ENCODE measurements at places on chromosomes 2 and 18.
A peak's percentile ranks its signal among the peaks of the same experiment; 100 is the strongest.

DNA sequence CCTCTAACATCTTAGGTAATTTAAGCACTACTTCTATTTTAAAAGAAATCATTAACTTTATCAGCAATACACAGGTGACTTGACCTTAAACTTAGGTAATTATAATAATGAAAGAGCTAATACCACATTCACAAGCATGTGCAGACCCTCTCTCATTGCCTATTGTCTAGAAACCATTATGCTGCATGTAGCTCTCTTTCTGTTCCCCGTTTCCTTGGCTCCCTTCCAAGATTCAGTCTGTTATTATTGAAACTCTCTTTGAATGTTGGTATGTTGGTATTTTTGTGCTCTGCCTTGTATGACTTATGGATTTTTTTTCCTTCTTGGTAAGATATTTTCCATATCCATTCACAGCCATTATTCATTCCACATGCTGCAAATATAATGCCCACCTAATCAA, 201.2 kb downstream of the CDCA7 start:
- no peak for DNase-seq

- DNase-seq: no peak
These were observed 3.6 kb upstream of the PTPN18 start for GRCh38 chr2:130352237-130352636.

DNA sequence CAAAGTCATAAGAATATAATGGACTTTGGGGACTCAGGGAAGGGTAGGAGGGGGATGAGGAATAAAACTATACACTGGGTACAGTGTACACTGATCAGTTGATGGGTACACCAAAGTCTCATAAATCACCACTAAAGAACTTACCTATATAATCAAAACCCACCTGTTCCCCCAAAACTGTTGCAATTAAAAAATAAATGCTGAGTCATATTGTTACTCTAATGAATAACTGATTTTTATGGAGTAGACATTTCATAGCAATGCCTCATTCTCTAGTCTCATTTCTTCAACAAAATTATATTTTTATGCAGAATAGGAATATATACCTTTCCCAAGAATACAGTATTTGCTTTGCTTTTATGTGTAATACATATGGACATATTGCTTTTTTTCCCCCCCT, 181.2 kb downstream of the ST6GAL2 start:
- DNase-seq: no peak

DNA sequence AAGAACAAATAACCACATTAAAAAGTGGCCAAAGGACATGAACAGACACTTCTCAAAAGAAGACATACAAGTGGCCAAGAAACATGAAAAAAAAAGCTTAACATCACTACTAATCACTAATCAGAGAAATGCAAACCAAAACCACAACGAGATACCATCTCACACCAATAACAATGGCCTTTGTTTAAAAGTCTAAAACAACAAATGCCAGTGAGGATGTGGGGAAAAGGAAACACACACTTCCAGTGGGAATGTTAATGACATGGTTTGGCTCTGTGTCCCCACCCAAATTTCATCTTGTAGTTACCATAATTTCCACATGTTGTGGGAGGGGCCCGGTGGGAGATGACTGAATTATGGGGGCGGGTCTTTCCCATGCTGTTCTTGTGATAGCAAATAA, 147.1 kb downstream of the GALNT1 start:
- no peak for DNase-seq

GRCh38 chr2:33535421-33535820, 59.0 kb downstream of the RASGRP3 start:
- DNase-seq: no peak

- DNase-seq: peak; percentile 80
These were observed 56.1 kb upstream of the DNMT3A start for GRCh38 chr2:25397777-25398176.

DNA sequence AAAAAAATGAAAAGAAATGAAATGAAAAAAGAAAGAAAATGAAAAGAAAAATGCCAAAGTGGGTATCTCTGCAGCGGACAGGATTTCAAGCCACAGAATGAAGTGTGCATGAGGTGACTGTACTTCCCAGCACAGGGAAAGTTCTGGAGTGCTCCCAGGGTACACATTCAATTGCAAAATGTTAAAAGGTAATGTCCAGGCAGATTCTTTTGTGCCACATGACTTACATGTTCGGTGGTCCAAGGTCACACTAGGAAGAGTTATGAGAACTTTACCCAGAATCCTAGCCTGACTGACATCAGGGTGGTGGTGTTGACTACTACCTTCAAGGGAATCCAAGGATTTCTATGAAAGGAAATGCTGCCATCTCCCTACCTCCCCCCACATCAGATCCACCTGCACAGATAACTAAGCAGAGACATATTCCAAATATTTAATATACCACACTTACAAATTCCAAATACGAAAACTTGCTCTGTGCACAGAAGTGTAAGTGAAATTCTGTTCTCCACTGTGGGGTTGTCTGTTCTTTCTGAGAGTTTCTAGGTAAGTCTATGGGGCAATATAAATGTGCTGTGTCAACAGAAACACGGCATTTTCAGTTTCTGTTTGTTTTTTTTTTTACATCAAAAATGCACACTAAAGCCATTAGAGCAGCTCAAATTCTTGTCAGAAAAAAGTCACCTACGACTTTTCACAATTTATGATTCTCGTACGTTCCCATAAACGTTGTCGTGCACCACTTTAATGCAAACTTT, 56.6 kb downstream of the CABYR start:
- no peak for DNase-seq

- no peak for DNase-seq
These were observed 27.0 kb downstream of the CDH2 start for GRCh38 chr18:28149810-28150420.

GRCh38 chr2:12861344-12861930, 144.7 kb downstream of the TRIB2 start:
- no peak for DNase-seq

DNA sequence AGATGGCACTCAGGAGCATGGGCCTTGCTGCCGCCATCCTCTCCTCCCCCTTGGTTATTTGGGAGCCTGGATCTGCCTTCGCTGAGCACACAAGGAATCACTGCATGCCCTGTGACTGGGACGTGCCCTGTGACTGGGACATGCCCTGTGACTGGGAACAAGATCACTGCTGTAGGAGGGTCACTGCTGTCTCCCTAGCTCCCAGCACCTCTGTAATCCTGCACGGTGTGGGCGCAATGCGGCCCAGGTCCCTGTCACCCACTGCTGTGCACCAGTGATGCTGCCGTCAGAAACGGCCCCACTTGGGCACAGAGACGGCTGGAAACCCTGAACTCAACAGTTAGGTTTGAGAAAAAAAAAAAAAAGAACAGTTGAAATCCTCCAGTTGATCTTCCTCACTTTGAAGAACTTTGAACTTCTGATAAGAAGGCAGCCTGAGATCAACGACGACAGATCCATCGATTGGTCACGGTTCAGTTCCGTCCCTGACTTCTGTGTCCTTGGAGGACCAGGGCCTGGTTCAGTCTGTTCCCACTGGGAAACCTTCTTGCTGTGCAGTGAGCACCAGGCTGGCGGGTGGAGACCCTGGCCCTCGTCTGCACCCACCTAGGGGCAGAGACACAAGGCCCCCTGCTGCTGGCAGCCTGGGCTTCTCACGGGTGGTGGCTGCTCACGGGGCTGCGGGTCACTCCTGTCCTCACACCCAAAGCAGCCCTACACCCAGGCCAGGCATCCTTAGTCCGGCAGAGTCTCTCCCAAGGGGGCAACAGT, 125.9 kb downstream of the PXDN start:
- DNase-seq: no peak

- no peak for DNase-seq
These were observed 138.7 kb downstream of the CDH20 start for GRCh38 chr18:61471942-61472341.

DNA sequence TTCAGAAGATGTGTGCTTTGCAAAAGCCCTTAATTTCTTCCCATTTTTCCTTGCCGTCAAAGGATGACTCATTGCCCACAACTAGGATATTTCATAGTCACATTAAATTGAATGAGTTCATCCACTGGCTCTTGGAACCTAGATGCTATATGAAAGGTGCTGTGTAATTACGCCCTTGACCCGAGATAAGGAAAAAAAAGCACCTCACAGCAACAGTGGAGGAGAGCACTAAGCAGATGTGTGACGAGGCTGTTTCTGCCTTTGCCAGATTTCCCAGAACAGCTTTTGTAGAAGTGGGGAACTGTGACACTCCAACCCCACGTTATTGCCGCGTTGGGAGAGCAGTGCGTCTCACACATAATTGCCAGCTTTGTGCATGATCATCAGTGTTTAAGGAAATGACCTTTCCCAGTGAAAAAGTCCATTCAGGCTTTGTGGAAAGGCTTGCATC, 33.3 kb upstream of the TMEM87B start:
- no peak for DNase-seq

GRCh38 chr2:64493788-64494187, 30.3 kb upstream of the AFTPH start:
- DNase-seq: no peak

GRCh38 chr18:73647391-73647790, 500.2 kb downstream of the FBXO15 start:
- DNase-seq: peak; percentile 59

DNA sequence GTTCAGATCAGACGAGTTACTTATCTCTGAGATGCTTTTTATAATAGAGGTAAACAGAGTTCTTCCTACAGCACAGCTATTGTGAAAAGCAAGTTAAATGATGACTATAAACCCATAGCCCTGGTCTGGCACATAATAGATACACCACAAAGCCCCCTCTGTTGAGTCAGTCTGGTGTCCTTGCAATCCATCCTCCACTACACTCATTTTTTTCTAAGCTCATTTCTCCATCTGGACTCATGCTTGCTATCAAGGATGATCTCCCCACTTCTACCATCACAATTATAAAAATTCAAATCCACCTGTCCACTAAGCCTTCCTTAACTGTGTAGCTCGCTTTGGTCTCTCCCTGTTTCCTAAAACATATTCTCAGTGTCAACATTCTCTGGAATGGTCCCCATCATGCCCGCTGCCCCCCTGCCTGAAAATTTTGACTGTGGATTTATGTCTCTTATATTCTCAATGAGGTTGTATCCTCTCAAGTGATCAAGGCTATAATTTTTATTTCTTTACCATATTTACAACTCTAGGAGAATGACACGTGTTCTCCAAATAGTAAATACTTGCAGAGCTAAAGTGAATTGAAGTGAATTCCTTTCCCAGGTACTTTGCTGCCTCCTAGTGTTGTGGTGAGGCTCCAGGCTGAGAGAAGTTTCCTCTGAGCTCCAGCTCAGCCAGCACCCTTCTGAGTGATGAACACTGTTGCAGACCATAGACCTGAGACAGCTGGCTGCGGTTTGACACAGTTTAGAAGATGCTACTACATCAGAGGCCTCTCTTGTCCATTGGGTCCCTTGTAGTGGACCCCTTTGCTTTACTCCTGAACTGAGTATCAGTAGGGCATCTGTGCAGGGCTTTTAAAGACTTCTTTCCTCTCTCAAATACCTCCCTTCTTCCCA, 108.7 kb downstream of the DPP10 start:
- DNase-seq: peak; percentile 66

DNA sequence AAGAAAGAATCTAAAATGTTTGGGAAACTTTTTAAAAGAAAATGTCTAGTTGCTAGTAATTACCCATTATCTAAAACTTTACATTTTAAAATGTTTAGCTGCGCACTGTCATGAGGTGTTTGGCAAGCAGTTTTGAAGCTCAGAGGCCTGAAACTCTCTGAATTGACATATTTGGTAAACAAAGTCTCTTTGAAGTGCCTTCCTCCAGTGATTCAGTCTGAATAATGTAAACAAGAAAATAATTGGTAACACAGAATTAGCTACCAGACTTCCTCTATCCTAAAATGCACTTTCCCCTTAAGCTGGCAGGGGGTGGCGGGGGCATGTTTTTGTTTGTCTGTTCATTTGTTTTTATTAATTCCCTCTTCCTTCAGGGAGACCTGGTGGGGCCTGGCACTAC, 61.4 kb downstream of the WDR75 start:
- no peak for DNase-seq

- no peak for DNase-seq
These were observed 30.2 kb downstream of the GLI2 start for GRCh38 chr2:120765678-120766469.

DNA sequence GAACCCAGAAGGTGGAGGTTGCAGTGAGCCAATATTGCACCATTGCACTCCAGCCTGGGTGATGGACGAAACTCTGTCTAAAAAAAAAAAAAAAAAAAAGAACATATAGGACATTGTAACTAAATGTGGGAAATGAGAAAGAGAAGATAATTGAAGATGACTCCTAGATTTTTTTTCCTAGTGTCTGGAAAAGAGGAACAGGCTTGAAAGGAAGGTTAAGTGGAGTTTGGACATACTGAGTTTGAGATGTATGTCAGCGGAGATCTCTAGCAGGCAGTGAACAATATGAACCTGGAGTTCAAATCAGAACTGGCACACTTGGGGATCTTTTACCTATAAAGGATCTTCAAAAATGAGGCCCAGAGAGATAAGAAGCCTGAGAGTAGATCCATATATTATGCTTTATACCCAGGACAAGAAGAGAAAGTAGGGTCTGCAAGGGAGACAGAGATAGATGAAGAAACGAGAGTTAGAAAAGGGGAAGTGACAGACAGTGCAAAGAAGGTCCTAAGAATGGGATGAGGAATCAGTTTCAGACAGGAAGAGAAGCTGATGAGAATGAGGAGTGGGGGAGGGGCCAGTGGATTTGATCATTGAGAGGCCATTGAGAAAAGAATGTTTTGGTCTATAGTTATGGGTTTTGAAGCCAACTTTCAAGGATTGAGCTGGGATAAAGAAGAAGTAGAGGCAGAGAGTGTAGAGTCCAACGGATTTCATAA, 46.9 kb upstream of the CD28 start:
- DNase-seq: no peak

GRCh38 chr2:40760071-40760666, 308.3 kb upstream of the SLC8A1 start:
- DNase-seq: peak; percentile 65

GRCh38 chr18:47826157-47827074, 104.0 kb downstream of the SMAD2 start:
- DNase-seq: no peak

- DNase-seq: no peak
These were observed 382.1 kb downstream of the NRXN1 start for GRCh38 chr2:50649626-50650402.

DNA sequence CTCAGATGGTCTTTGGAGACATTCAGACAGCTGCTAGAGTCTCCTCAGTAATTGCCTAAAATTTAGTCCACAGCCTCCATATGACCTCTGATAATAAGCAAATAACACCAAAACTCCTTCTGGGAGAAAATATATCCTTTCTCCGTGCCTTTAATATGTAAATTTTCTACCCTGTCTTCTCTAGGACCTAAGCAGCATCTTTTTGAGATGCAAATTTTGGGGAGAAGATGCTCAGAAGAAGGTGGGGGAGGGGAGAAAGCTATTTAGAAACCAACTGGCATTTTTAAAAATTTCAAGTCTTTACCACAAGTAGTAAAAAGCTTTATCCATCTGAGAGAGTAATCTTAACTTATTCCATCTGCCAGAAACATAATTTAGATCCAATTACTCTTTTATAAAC, 120.4 kb upstream of the MSH6 start:
- no peak for DNase-seq

Data from WERI-Rb-1 (cell line).